NCI-H1417 (cell line): ENCODE measurements at places on chromosomes 2 and 18.

DNA sequence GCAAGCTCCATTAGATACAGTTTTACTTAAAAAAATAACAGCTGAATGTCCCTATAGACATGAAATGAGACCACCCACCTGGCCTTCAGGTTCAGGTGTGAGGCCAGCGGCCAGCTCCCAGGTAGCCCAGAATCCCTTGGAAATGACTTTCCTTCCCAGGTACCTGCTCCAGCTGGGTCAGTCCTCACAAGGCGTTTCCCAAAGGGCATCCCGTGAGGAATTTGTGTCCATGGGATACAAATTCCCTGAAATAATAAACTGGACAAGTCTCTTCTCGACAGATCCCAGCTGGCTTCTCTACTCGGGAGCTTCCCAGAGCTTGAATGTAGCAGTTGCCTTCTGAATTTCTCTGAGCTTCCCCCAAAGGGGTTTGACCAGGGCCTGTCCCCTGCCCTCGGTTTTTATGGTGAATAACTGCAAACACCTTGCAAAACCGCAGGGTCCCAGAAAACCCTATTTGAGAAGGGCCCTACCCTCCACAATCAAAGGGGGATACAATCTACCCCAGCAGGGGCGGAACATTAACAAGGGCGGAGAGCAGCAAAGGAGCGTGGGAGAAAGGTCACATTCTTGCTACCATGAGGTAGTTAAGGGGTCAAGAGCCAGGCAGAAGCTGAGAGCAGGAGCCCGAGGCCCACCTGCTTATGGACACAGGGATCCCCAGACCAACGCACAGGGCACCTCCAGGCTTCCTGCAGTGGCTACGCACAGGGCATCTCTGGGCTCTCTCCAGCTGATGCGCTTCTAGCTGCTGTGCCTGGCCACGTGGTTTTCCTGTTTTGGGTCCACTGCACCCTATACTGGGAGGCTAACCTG lies 107.7 kb downstream of the HDAC4 start:
- DNase-seq: no peak

DNA sequence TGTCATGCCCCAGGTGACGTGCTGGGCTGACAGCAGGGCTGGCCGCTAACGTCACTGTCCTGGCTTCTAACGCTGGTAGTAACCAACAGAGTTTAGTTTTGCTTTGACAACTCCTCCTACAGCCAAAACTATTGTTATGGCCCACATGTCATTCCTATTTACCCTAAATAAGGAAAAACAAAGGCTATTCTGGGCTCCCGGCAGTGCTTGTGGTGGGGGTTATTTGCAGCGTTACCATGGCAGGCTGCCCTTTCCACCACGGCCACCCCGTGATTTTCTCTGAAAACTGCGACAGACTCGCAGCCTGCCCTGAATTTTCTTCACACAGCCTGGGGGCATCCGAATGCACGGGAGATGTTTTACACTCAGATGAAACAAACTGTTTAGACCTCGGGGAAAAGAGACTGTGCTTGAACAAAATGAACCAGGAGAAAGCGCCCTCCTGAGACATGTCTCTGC lies 115.2 kb downstream of the FAM210A start:
- no peak for DNase-seq

DNA sequence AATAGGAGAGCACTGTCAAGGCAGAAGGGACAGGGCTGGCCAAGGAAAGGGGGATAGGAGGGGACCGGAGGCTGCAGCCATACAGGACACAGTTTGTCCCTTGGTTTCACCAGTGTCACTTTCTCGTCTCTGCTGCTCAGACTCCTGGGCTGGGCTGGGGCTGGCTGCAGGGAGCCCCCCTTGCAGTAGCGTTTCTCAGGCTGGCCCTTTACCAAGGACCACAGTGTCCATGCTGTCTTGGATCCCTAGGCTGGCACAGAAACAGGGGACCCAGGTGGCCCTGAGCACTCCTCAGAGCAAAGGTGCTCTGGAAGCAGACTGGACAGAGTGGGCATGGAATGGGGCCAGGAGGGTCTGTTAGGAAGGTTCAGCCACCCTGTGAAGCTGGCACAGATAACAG lies 34.8 kb downstream of the ATOH8 start:
- DNase-seq: no peak

DNA sequence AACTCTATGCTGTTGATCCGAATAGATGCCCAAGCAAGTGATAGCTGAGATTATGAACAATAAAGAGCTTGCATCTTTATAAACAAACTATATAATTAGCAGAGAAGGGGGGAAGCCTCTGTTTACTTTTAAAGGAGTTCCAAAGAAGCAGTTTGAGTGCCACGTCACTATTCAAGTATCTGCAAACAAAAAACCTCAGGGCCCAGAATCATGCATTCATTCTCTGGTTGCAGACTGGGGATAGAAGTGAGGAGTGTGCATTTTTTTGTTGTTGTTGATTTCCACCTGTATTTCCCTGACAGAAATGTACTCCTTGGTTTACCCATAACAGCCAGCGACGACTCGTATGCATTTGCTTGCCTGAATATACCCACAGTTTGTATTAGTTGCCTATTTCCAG lies 264.3 kb downstream of the PTGR3 start:
- peak; percentile 31 for DNase-seq

DNA sequence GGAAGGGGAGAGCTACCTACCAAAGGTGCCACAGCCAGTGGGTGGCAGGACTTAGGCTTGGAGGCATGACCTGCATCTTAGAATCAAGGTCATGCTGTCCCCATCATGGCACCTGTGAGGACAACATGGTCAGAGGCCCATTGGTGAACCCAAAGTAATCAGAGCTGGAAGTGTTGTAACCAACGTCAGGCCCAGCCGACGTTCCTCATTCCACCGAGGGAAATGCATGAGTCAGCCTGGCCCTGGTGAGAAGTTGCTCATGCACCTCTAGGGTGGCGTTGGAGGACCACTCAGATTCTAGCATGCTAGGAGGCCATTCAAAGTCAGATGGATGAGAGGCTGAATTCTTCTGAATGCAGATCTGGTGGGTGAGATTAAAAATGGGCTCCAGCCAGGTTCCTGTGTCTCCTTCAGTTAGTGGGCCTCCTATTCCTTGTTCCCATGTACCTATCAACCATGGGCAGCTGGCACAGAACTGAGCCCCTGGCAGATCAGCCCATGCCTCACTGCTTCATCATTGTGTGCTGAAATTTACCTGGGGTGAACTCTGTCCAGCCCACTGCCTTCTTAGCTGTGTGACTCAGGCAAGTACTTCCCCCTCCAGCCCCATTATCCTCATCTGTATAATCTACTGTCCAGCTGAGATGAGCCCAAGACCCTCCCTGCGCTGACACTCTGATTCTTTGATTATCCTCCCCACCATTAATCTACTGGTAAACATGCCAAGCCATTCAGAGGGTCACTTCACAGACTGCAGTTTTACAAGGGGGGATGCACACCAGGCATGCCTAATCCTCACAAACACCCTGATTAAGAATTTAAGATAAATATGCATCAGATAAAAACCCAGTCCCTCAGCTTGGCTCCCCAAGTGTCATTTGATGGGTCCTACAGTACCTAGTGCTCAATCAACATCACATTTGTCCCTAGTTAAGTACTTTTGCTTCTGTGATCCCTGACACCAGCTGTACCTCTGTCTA lies 14.0 kb downstream of the SLC14A2 start:
- no peak for DNase-seq

DNA sequence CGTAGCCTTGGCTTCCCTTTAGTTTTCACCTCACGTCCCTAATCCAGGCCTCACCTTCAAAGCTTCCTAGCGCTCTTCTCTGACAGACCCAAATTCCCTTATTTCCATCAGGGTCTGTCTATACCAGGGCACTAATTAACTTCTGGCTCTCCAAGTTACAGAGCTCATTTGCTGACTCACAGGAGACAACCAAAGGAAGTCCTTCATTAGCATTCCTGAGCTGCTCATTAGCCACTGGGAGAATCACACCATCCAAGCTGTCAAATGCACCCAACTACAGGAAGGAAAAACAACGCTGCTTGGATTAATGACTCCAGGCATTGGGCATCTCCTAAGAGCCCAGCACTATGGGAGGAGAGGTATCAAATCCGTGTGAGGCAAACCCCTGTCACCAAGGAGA lies 109.8 kb upstream of the ALK start:
- DNase-seq: no peak

- no peak for DNase-seq
Measured at GRCh38 chr2:126970583-126970982, 71.9 kb downstream of the TEX51 start.

GRCh38 chr2:189337656-189338055 lies 103.6 kb upstream of the WDR75 start:
- no peak for DNase-seq

GRCh38 chr2:195269220-195269619 lies 387.8 kb upstream of the SLC39A10 start:
- DNase-seq: no peak

DNA sequence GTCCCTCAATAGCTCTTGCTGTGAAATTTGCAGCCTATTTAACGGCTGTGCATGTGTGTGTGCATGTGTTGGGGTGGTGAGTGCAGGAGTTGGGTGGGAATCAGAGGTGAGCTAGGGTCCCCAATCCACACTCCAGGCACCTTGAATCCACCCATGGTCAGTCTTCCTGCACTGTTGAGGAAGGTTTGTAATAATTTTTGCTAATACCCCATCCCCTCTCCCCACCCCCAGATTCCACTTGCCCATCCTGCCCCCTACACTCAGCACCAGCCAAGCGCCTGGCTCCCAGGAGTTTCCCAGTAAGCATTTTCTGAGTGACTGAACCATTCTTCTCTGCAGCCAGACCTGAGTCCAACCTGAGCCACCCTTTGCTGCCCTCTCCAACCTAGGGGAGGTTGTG lies 208.4 kb upstream of the RAB12 start:
- DNase-seq: no peak

- DNase-seq: no peak
Measured at GRCh38 chr2:239625156-239625845, 224.5 kb upstream of the HDAC4 start.

- peak; percentile 64 for DNase-seq
Measured at GRCh38 chr18:10705786-10706185, 180.0 kb downstream of the NAPG start.

DNA sequence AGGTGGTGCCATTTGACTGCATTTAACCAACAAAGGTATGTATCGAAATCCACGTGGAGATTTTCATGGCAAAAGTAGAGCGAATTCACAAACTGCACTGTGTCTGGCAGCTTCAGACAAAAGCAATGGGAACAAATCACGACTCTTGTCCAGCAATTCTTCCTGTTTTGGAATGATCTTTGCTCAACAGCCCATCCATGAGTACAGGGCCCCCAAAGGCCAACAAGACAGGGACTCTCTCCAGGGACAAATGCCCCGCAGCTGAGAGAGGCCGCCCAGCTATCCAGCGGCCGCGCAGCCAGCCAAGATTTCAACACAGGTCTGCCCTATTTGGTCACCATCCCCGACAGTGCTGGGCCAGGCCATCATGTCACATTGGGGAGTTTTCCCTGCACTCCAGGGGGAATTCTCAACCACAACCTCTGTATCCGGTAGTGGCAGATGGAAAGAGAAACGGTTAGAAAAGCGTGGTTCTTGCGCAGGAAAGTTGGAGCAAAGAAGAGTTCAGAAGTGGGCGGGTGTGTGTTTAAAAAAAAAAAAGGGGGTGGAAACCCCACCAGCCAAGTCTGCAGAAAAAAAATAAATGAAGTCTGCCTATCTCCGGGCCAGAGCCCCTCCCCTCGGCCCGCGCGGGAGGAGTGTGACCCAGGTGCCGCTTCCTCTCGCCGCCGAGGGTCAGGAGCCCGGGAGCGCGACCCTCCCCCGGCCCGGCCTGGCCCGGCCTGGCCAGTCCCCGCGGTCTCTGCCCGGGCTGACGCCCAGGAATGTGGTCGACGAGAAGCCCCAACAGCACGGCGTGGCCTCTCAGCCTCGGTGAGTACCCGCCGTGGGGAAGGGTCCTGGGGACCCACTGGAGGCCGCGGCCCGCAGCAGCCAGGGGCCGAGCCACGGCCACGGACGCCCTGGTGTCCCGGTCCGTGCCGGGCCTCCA lies at the start of gene GYPC:
TSS of gene GYPC (plus strand) at position 659 of the 931 bp plus-strand sequence. CDS start at position 765, 106 bp downstream.
- no peak for DNase-seq

- DNase-seq: no peak
Measured at GRCh38 chr2:69077252-69077950, 64.4 kb downstream of the ANTXR1 start.

GRCh38 chr2:42001711-42002201 lies 46.1 kb upstream of the PKDCC start:
- no peak for DNase-seq

DNA sequence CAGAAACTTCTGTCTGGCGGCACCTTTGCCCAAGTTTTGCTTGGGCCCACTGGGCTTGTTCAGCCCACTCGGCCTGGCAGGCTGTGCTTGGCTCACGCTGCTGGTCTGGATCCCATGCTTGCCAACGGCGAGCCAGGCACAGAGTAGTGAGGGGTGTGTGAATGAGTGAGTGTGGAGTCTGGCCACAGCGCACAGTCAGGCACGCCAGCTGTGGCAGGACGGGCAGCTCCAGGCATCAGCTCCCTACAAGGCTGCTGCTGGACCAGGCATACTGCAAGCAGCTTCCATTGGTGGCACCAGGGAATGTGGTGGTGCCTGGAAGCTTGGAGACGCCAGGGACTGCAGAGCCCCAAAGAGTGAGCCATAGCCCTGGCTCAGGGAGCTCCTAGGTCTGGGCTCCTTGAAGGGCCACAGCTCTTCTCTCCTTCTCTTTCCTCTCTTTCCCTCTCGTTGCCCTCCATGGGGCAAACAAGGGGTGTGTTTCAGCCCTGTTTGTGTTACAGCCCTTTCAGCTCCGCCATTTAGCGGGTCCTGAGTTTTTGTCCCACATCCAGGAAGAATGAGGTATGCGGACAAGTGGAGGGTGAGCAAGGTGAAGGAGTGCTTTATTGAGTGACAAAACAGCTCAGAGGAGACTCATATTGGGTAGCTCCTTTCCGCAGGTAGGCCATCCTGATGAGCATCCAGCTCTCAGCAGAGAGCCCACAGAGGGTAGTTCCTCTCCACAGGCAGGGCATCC lies 73.0 kb downstream of the AGPS start:
- DNase-seq: no peak

- no peak for DNase-seq
Measured at GRCh38 chr2:30710016-30710415, 97.2 kb downstream of the CAPN13 start.

- no peak for DNase-seq
Measured at GRCh38 chr2:100228415-100228814, 86.0 kb upstream of the AFF3 start.

DNA sequence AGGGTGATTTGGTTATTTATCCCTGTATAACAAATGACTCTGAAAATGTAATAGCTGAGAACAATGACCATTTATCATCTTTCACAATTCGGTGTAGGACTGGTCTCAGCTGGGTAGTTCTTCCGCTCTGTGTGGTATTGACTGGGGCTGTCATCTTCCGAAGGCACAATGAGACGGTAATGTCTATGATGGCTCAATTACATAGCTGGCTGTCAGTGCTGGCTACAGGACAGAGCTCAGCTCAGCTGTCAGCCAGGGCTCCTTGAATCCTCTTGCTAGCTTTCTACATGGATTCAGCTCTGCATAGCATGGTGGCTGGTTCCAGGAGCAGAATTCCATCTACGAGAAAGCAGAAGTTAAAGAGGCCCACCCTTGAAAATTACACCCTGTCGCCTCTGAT lies 483.8 kb downstream of the TDRD15 start:
- DNase-seq: no peak
